Activated T-cell treated with anti-CD3 and anti-CD28 coated beads, Interleukin-2, amount 50 U/mL, for 72 hours (primary cell): ENCODE measurements at places on chromosomes 5 and 9. TPM values are rescaled to one million over a fixed set of nuclear protein-coding genes. Genes with fewer than 3 reads are reported as not detected.
A peak's percentile ranks its signal among the peaks of the same experiment; 100 is the strongest.

PCDHB8 gene
- not detected for total RNA-seq

DNA sequence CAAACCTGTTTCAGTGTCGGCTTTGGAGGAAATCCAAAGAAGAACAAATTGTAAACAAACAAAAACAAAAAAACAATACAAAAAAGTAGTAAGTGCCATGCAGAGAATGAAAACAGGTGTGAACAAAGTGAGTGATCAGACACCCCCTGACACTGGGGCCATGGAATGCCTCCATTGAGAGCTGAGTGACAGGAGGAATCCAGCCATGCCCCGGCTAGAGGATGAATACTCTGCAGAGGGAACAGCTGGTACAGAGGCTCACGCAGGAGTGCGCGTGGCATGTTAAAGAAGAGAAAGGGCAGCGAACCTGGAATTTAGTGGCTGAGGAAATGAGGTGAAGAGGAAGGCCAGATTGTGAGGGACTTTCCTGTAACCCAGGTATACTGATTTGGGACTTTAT lies 15.5 kb upstream of the CCNJL start:
- no peak for DNase-seq

- no peak for DNase-seq
Measured at GRCh38 chr9:132804576-132805295, 73.3 kb downstream of the AK8 start.

- DNase-seq: no peak
Measured at GRCh38 chr5:12805165-12805698, 901.0 kb upstream of the CTNND2 start.

- peak; percentile 5 for DNase-seq
Measured at GRCh38 chr5:113336975-113337374, 97.8 kb downstream of the TSSK1B start.

DNA sequence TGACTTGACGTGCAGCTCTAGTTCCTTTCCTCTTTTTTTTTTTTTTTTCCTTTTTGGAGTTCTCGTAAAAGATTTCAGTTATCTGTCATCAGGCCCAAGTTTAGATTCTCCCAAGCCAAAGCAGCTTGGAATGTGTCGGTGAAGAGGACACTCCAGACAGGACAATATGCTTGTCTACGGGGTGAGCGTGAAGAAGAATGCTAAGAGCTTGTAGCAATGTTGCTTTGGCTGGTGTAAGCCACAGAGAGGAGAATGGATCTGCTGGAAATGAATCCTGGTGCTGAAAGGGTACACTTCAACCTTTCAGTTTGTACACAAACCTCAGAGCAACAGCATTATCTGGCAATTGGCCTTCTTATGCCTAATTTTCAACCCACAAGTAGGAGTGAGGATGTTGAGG lies 92.4 kb downstream of the ISL1 start:
- no peak for DNase-seq

DNA sequence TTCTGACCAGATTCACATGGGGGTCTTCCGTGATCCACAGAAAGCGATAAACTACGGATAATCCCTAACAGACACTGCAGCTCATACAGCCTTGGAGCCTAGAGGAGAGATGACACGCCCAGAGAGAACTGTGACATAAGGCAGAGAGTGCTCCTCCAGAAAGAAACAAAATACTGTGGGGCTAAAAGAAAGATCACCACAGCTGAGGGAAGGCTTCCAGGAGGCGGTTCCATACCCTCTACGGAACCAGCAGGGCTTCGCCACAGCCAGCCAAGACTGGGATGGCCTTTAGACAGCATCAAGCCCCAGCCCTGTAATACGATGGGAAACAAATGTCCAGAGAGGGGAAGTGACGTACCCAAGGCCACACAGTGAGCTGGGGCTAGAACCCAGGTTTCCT lies 19.3 kb downstream of the GPX3 start:
- no peak for DNase-seq
